Upper lobe of left lung (tissue), 6 donors: ENCODE measurements at places on chromosomes 3 and 15. TPM values are rescaled to one million over a fixed set of nuclear protein-coding genes. Genes with fewer than 3 reads are reported as not detected.

- DNase-seq, result no peak
These were observed 1.2 kb downstream of the ROBO2 start for GRCh38 chr3:77040926-77041722.

- no peak for DNase-seq
These were observed 60.1 kb downstream of the IGSF11 start for GRCh38 chr3:118974356-118975097.

The SCAANT1 gene
- not detected for total RNA-seq

GRCh38 chr3:23785882-23786281 lies 19.9 kb upstream of the UBE2E1 start:
- DNase-seq, result no peak

DNA sequence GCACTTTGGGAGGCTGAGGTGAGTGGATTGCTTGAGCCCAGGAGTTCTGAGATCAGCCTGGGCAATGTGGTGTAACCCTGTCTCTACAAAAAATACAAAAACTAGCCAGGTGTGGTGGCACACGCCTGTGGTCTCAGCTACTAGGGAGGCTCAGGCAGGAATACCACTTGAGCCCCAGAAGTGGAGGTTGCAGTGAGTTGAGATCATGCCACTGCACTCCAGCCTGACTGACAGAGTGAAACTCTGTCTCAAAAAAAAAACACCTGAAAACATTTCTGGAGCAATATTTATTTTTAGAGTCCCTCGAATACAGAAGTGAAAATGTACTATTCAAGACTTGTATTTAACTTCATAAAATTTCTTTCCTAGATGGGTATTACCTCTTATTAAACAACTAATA lies 4.6 kb downstream of the SPCS1 start:
- DNase-seq, result no peak

GRCh38 chr3:114861666-114862065 lies 285.4 kb downstream of the ZBTB20 start:
- DNase-seq, result no peak

DNA sequence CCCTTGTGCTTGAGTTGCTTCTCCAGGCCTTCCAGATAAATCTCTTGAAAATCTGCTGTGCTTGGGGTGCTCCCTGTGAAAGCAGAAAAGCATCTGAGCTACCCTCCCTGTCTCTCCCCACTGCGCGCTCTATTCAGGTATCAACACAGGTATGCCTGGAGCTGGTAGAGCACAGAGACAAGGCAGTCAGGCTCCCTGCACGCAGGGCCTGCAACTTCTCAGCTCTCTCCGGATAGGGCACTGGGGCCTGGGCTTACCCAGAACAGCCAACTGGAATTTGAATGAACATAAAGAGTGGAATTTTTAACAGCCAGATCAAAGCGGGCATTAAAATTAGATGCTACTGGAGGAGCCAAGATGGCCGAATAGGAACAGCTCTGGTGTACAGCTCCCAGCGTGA lies 183.6 kb downstream of the XXYLT1 start:
- no peak for DNase-seq

GRCh38 chr3:143221446-143221845 lies 101.9 kb downstream of the CHST2 start:
- DNase-seq, result no peak

GRCh38 chr3:115792206-115792955 lies 169.1 kb downstream of the GAP43 start:
- no peak for DNase-seq

DNA sequence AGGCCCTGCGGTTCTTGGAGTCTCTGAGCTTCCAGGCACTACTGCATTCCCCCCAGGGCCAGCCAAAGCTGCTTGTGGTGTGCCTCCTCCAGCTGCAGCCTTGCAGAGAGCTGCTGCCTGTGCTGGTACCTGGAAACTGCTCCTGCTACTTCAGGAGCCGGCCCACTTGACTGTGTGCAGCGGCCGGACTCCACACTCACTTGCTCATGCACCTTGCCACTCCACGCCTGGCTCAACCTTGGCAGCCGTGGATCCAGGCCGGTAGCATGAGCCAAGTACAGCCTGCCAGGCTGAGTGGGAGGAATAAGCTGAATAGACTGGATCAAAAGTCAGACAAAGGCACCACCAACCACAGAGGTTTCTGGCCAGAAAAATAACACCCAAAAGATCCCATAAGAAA lies 169.7 kb downstream of the TJP1 start:
- DNase-seq, result no peak

- DNase-seq, result no peak
These were observed 763 bp upstream of the ZIC4 start for GRCh38 chr3:147407114-147407497.

DNA sequence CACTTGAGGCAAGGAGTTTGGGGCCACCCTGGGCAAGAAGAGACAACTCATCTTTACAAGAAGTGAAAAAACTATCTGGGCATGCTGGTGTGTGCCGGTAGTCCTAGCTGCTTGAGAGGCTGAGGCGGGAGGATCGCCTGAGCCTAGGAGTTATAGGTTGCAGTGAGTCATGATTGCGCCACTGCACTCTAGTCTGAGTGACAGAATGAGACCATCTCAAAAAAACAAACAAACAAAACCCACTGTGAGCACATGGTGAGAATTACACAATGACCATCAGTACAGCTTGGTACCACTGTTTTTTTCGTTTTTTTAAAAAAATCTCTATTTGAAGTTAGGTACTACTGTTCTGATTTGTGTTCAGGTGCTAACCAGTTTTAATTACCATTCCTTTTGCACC lies 13.6 kb downstream of the VPS39 start:
- no peak for DNase-seq
